ENCODE measurements at places on chromosomes 1 and 21.

- DNase-seq = no peak
Observed at GRCh38 chr1:87826681-87827251, 498.1 kb downstream of the LMO4 start.

DNA sequence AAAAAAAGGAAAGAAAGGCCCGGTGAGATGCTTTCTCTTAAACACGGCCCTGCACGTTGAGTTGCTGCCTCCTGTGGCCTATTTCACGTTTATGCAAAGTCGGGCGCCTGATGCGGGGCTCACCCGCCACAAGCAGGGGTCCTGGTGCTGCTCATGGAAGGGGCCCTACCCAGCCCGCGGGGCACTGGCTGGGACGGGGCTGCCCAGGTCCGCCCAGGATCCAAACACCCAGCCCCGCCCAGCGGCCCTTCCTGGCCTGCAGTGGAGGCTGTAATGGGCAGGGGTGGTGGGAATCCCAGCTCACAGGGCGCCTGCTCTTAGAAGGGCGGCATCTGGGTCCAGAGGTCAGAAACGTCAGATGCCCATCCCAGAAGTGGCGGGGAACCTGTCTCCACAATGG lies 1.6 kb downstream of the COL6A2 start:
- DNase-seq = no peak

GRCh38 chr1:79122521-79122920 lies 116.0 kb upstream of the ADGRL4 start:
- DNase-seq = no peak

DNA sequence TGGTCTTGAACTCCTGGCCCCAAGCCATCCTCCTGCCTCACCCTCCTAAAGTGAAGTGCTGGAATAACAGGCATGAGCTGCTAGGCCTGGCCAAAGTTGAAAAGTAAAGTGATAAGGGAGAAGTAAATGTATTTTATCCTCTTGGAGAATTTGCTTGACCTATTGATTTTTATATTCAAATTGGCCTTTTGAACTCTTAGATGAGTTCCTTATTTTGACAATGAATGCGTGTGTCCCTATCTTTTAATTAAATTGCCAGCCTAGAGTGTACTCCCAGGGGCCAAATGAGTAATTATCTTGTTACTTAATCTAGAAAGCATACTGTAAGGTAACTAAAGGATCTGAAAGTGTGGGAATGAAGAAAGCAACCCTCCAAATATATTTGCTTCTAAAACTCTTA lies 11.4 kb downstream of the RNF11 start:
- DNase-seq = no peak

DNA sequence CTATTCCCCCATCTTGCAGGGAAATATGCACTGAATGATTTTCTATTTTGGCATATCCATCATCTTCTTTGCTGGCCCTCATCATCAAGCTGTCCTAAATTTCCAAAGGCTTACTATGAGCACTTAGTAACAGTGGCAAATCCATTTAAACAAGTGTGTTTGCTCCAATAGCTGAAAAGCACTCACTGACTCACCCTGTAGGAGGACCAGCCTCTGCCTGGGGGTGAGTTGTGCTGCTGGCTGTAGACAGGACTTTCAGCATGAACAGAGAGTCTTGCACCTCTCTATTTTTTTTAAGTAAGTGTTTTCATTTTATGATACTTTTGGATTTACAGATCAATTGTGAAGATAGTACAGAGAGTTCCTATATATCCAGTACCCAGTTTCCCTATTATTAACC lies 97.3 kb downstream of the SLC35F3 start:
- DNase-seq = no peak

- DNase-seq = no peak
Observed at GRCh38 chr1:40877698-40878097, 15.5 kb upstream of the CITED4 start.

- DNase-seq = no peak
Observed at GRCh38 chr1:5998051-5998905, 6.1 kb upstream of the NPHP4 start.

DNA sequence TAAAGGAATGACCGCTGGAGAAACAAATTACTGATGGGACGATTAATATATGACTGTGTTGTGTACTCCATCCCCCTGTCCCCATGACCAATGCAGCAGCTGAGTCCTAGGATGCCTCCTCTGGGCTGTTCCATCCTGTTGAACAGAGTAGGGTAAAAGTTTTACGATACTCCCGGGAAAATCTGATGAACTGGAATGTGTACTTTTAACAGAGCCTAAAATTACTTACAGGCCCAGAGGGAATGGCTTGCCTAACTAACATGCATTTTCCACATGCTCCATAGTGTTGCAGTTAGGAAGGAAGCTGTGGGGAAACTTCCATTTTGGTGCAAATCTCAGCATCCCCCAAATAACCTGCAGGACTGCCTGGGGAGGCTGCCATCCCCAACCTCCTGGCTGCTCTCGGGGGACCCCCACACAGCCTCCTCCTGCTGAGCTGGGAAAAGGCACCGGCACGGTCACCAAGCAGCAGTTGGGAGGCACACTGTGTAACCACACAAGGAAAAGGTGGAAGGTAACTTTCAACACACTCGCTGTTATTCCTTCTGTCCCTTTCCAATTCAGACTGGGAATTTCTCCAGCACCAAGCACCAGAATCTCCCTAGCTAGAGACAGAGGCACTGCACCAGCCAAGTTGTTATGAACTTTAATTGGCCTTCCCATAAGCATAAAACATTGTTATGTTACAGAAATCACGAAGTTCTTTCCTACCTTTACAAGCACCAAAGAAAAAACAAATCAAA lies 97.2 kb downstream of the BCAR3 start:
- no peak for DNase-seq

DNA sequence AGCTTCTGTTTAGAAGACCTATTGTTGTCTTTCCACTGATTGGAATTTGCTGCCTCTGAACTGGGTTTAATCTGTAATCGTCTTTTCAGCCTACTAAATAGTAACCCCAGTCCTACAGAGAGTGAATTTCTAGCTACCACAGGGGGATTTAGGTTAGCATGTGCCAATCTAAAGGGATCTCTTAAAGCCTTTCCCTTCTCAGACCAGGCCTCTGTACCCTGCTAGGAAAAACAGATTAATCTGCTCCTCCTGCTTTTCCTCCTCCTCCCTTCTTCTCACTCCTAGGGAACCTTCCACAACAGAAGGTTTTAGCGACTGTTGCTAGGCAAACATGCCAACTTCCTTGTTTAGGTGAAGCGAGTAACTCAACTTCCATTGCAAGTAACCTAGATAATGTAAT lies 1.3 kb upstream of the RC3H1 start:
- peak; percentile 61 for DNase-seq

DNA sequence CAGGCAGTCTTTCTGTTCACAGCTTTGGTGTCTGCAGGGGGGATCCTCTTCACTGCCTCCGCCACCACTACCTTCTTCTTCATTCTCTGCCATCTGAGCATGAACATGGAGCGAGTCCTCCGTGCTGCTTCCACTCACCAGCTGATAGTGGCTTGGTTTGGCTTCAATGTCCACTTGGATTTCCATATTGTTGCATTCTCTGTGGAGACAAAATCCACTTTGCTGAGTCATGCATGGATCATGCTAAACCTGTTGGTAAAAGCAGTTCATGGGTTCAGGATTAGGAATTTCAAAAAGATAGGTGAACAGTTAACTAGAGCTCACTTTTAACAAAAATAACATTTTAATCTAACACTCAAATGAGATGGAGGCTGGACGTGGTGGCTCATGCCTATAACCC lies 27.5 kb downstream of the RNF19B start:
- no peak for DNase-seq

GRCh38 chr1:169108863-169109560 lies 2.5 kb downstream of the ATP1B1 start:
- peak; percentile 42 for DNase-seq

DNA sequence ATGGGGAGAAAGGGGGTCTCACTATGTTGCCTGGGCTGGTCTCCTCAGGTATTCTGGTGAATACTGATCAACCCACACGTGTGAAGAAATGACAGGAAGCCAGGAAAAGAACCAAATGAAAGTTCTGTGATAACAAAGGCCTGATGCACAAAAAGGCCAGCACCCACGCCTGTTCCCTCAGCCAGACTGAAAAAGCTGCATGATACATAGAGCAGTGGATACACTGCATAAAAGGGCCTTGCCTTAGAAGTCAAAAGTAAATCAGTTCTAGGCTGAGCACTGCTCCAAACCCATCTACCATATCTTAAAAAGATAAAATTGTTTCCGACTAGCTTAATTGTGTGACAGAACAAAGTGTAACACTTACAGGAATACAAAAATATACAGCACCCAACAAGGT lies 36.9 kb upstream of the PSMG1 start:
- no peak for DNase-seq

- DNase-seq = no peak
Observed at GRCh38 chr1:9703165-9703509, 51.6 kb downstream of the PIK3CD start.

GRCh38 chr1:2240270-2241156 lies 12.4 kb downstream of the SKI start:
- no peak for DNase-seq

- peak; percentile 34 for DNase-seq
Observed at GRCh38 chr1:155051777-155052398, 772 bp downstream of the ADAM15 start.

- no peak for DNase-seq
Observed at GRCh38 chr1:244654108-244655038, 1.4 kb downstream of the DESI2 start.

GRCh38 chr1:1348420-1349255 lies 580 bp downstream of the DVL1 start:
- no peak for DNase-seq

DNA sequence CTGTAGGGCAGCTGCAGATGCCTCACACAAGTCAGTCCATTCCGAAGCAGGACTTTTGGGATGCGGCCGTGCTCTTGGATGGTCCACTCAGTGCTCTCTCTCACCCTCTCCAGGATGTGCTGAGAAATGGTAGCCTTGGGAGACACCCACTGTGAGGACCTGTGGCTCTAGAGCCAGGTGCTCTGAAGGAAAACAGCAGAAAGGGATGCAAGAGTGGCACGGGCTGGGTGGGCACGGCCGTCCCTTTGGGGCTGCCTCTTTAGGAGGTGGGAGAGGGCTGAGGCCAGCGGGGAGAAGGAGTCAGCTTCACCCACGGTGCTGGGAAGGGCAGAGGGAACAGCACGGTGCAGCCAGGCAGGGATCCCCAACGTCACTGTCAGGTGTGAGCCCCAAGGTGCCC lies 106.1 kb downstream of the RIPK4 start:
- DNase-seq = no peak

DNA sequence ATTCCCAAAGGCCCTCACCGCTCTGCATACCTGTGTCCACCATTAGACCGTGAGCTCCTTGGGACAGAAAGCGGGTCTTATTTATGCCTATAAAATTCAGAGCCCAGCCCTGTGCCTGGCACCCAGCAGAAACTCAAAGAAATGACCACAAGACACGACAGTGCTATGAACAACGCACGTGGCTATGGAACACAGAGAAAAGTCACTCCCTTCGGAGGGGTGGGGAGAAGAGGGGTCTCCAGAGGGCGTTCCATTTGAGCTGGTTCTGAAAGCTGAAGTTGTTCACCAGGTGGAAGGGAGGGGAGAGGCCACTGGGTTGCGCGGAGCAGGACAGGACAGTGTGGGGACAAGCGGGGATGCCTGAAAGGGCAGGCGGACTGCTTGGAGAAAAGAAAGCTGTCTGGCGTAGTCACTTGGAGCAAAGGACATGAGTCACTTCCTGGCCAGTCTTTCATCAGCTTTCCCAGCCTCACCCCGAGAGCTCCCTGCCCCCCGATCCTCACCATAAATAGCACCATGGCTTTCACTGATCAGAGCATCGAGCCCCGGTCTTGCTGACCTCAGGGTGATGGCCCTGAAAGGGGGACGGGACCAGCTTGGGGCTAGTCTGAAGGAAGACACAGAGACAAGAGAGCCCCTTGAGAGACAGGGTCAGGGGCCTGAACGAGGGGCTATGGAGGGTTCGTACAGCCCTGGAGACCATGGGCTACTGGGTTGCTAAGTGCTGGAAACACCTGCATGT lies 28.5 kb downstream of the ECE1 start:
- DNase-seq = no peak

DNA sequence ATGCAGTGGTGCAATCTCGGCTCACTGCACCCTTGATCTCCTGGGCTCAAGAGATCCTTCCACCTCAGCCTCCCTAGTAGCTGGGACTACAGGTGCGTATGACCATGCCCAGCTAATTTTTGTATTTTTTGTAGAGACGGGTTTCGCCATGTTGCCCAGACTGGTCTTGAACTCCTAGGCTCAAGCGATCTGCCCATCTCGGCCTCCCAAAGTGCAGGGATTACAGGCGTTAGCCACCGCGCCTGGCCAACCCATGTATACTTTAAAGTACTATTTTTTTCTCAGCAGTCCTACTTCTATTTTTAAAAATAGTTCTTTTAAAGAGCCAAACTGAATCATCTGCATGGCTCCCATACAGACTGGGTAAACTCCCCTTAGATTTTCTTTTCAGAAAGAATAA lies 3.5 kb downstream of the STK40 start:
- no peak for DNase-seq

GRCh38 chr1:101363891-101364318 lies 127.1 kb downstream of the S1PR1 start:
- DNase-seq = no peak

- no peak for DNase-seq
Observed at GRCh38 chr1:80248886-80249285, 1242.4 kb upstream of the ADGRL4 start.

GRCh38 chr1:219659005-219659600 lies 46.2 kb upstream of the ZC3H11B start:
- DNase-seq = peak; percentile 19

GRCh38 chr1:115192200-115192767 lies 103.0 kb upstream of the TSPAN2 start:
- no peak for DNase-seq

DNA sequence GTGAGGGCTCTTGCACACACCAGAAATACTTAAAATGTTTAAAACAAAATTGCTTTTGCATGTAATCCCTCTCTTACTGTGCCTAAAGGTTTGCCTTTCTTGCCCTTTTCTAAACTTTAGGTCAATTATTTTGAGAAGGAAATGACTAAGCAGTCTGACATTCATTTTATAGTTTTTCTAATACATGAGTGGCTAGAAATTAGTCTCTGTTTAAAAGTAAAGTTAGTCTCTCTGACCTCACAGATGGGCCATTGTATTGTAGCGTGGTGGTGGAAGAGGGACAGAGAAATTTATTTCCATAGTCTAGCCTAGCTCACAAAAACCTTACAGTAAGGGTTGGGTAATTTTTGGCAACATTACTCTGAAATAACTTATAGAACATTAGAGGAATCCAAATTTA lies 3.6 kb upstream of the COL11A1 start:
- DNase-seq = no peak

DNA sequence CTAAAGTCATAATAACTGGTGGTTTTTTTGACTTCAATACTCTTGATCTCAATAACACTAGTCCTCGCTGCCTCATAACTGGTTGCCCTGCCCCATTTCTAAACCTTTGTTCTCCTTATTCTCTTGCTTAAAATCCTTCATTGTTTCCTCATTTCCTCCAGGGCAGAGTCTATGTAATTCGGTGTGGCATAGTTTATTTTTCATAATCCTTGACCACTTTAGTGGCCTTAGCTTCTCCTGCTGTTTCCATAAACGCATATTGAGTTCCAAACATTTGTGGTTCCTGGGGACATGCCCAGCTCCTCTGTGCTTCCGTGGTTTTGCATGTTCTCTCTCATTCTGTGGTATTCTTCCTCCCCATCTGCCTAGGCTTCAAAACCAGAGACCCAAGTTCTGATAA lies 19.0 kb upstream of the TLCD4 start:
- DNase-seq = no peak

All from NCI-H510A treated with DMSO at 0.1 percent for 48 hours (cell line).